ENCODE measurements at places on chromosomes 2 and 18.

DNA sequence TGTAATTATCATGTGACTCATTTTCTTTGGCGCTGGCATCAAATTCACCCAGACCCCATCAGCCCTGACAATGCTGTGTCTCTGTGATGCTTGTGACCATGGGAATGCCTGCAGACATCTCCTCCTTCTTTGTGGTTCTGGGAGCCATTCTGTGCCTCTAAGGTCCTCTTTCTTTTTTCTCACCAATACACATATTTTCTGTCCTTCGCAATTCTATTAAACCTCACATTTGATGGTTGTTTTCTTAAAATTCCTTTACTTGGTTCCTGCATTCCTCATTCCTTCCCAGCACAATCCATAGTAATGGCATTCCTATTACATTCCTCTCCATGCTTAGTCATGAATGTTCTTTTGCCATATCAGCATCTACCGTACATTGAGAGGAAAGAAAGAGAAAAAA lies 375.3 kb downstream of the PIK3C3 start:
- DNase-seq, result no peak

DNA sequence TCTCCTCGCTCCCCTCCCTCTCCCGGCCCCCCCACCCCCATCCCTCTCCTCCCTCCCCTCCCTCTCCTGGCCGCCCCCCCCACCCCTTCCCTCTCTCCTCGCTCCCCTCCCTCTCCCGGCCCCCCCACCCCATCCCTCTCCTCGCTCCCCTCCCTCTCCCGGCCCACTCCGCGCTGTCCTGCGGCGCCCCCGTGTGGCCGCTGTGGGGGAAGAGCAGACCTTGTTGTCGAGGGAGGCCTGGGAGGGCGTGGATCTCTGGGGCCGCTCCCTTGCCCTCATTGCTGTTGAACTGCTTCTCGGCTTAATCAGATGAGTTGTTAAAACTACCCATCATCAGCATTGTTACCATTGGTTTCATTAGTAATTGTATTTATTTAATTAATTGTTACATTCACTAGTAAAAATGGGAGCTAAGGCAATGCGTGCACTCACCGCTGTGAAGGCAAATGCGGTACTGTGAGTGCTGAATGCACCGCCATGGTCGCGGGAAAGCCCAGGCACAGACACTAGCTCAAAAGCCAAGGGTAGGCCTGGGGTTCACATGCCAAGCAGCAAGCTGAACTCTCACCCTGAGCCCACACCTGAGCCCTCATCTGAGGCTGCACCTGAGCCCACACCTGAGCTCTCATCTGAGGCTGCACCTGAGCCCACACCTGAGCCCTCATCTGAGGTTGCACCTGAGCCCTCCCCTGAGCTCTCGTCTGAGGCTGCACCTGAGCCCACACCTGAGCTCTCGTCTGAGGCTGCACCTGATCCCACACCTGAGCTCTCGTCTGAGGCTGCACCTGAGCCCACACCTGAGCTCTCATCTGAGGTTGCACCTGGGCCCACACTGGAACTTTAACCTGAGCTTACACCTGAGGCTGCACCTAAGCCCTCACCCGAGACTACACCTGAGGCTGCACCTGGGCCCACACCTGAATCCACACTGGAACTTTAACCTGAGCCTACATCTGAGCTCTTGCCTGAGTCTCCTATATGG lies 8.8 kb downstream of the RTP5 start:
- DNase-seq, result peak; percentile 67

GRCh38 chr2:207115715-207116364 lies 49.9 kb downstream of the KLF7 start:
- no peak for DNase-seq

- DNase-seq, result no peak
Observed at GRCh38 chr18:68427951-68428401, 286.9 kb downstream of the TMX3 start.

GRCh38 chr2:122023059-122023864 lies 267.8 kb downstream of the TSN start:
- no peak for DNase-seq

- no peak for DNase-seq
Observed at GRCh38 chr2:17892770-17893534, 14.5 kb downstream of the KCNS3 start.

- peak; percentile 12 for DNase-seq
Observed at GRCh38 chr2:85754313-85755095, 713 bp downstream of the ATOH8 start.

GRCh38 chr18:28771849-28772248 lies 594.9 kb upstream of the CDH2 start:
- DNase-seq, result no peak

DNA sequence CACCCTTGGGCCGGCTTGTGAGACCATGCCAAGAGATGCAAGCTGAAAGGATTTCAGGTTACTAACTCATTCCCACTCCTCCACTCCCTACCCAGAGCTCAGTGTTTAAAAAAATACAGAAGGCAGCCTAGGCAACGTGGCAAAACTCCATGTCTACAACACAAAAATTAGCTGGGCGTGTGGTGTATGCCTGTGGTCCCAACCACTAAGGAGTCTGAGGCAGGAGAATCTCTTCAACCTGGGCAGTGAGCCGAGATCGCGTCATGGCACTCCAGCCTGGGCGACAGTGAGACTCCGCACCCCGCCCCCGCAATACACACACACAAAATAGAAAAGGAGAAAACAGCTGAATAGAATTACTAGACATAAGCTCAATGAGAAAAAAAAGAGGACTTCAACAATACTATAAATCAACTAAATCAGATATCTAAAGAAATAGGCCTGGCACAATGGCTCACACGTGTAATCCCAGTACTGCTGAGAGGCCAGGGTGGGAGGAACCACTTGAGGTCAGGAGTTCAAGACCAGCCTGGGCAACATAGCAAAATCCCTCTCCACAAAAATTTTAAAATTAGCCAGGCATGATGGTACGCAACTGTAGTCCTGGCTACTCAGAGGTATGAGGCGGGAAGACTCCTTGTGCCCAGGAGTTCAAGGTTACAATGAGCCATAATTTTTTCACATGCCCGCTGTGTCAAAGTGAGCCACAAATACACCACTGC lies 10.1 kb downstream of the IWS1 start:
- no peak for DNase-seq

DNA sequence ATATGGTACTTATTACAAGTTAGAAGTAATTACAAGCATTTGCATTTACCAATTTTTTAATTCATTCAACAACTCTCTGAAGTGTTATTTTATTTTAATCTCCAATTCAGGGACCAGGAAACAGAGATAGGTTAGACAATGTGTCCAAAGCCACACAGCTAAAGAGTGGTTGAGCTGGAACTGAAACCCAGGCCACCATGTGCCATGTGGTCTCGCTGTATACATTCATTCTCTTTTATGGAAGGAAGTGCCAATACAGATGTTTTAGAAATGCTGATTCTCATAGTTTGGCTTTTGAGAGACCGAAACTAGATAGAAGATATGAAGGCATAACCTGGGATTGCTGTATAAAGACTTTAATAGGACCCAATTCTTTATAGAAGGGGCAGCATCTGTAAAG lies 684.6 kb upstream of the ID2 start:
- no peak for DNase-seq

- no peak for DNase-seq
Observed at GRCh38 chr2:130760754-130761751, 5.7 kb downstream of the AMER3 start.

DNA sequence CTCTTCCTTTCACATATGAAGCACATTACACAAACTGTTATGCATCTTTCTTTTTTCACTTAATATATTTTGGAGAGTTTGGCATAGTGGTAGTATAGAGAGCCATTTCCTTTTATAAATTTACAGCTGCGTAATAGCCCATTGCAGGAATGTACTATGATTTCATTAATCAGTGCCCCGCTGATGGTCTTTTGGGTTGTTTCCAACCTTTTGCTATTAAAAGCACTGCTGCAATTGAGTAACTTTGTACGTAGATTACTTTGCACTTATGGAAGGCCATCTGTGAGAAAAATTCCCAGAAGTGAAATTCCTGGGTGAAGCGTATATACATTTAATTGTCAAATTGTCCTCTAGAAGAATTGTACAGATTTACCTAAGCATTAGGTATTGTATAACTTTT lies 565.3 kb upstream of the ZNF804A start:
- DNase-seq, result no peak

DNA sequence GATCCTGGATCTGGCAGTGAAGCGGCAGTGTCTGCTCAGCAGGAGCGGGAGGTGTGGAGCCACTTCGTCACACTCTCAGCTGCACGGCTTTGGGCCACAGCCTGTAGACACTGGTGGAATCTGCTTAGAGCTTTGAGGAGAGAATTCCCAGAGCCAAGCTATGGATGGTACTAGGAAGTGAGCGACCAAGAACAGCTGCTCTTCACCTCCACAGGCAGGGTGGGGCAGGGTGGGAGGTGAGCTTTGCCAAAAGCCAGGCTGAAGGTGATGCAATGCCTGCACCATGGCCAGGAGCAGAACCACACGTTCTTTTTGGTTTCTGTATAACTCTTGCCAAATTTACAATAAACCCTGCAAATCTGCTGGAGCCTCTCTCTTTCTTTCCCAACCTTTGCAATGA lies 226.1 kb downstream of the ANKRD30B start:
- no peak for DNase-seq

- DNase-seq, result no peak
Observed at GRCh38 chr2:218370410-218371063, 11.5 kb upstream of the SLC11A1 start.

DNA sequence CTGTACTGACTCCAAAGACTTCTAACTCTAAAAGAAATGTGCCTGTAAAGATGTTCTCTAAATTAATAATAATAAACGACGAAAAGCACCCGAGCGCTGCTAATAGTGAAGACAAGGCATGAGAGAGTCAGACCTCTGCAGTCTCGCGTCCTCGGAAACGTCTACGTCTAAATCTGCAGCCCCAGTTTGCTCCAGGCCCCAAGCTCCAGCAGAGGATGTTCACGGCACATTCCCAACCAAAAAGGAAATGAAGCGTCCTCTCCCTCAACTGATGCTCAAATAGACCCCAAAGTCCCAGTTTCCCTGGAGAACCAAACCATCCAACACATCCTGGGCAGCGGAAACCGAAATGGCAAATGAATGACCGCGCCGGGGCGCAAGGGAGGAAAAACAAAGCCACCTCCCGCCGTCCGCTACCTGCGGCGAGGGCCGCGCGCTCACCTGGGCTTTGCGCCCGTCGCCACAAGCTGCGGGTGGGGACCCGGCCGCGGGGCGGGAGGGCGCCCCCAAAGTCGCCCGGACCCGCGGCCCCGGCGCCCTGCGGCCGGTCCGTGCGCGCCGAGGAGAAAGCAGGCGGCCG lies 47.1 kb upstream of the CCDC150 start:
- DNase-seq, result no peak

DNA sequence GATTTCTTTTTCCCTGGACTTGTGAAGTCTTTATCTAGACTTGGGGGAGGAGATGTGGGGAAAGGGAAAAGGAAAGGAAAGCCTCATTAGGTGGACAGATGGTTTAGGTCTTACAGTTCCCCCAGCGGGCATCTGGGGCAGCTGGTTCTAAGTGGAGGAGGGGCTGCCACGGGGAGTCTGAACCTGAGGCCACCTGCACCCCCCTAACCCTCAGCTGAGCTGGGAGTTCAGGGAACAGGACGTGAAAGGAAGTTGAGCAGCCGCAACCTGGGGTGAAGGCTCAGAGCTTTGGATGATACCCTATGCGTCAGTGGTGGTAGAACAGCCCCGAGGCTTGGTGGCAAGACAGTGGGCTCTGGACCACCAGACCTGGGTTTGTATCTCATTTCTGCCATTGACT lies 26.8 kb downstream of the ITM2C start:
- no peak for DNase-seq

- no peak for DNase-seq
Observed at GRCh38 chr2:142745691-142746090, 131.8 kb upstream of the KYNU start.

DNA sequence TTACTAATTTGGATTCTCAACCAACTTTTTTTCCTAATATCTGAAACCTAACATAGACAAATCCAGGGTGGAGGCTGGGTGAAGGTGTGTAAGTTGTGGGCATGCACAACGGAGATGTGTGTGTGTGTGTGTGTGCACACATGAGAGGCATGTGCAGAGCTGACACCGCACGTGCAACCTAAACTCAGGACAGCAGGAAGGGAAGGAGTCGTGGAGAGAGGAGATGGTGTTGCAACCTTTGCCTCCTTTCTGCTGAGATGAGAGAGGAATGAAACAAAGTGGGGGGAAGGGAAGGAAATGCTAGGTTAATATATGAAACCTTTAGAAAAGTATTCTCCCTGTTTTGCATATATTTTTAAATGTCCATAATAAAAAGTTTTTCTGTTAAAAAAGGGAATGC lies 64.7 kb downstream of the KCTD1 start:
- no peak for DNase-seq

GRCh38 chr2:125408874-125409538 lies 1247.0 kb upstream of the GYPC start:
- no peak for DNase-seq

DNA sequence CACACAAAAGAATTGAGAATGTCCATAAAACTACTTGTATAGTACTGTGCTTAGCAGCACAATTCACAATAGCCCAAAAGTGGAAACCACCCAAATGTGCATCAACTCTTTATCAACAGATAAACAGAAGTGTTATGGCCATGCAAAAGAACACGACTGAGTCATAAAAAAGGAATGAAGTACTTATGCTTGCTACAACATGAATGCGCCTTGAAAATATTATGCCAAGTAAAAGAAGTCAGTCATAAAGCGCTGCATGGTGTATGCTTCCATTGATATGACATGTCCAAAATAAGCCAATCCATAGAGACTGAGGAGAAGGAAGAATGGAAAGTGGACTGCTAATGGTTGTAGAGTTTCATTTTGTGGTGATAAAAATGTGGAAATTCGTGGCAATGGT lies 12.1 kb upstream of the MAP2 start:
- no peak for DNase-seq

- DNase-seq, result no peak
Observed at GRCh38 chr2:145258903-145259579, 739.1 kb upstream of the ZEB2 start.

DNA sequence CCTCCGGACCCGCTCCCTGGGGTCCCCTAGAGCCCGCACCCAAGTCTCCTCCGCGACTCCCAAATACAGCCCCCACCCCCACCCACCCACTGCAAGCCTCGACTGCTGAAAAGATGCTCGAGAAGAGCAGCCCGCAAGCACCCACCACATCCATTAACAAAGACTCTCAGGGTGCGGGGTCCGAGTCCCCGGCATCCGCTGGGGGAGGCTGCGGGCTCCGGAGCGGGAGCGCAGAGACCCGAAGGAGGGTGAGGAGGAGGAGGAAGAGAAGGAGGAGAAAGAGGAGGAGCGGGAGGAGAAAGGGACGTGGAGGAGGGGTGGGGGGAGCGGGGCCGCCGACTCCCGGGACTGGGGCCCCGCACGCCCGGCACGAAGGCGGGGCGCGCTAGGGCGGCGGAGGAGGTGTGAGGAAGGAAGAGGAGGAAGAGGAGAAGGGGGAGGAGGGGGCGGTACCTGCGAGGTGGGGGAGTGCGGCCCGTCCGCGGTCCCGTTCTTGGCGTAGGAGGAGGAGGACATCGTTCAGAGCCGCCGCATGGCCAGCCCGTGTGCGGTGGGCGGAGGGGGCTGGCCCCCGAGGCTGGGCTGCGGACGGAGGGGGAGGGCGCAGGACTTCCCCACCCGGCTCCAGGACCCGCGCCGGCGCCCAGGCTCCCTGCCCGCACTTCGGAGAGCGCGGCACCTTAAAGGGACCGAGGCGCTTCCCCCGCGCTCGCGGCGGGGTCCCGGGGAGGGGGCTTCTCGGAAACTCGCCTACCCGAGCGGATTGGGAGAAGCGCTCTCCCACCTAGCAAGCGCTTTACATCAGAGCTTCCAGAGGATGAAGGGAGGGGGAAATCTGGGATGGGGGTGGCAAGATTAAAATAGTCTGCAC lies at the start of gene CACNB4:
CACNB4 (minus strand) TSS at position 549 of the 871 bp plus-strand sequence.
- DNase-seq, result no peak

Measured in T follicular helper cell (primary cell).